HFFc6 (cell line): ENCODE measurements at places on chromosomes 7 and 10.

DNA sequence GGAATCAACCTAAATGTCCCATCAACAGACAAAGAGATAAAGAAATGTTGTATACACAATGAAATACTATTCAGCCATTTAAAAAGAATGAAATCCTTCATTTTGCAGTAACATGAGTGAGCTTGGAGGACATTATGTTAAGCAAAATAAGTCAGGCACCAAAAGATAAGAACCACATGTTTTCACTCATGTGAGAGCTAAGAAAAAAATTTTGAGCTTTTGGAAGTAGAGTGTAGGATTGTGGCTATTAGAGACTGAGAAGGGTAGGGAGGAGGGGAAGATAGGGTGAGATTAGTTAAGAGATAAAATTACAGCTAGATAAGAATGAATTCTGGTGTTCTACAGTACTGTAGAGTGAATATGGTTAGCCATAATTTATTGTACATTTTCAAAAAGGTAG is 8.3 kb upstream of the YAE1 start:
- no peak overlapping the region for H3K27ac ChIP-seq
- H3K4me1 ChIP-seq: peaks cover 12% of the 10 kb centered on the region
- no peak for DNase-seq
- no peaks in the 10 kb centered on the region for H3K36me3 ChIP-seq
- peaks cover 3% of the 10 kb centered on the region; the same call in 1 of the 2 replicates for H3K27me3 ChIP-seq

GRCh38 chr10:5829267-5829666 is 16.0 kb upstream of the GDI2 start:
- no peak for DNase-seq
- no peak overlapping the region for H3K4me3 ChIP-seq
- no peak overlapping the region for H3K27ac ChIP-seq

DNA sequence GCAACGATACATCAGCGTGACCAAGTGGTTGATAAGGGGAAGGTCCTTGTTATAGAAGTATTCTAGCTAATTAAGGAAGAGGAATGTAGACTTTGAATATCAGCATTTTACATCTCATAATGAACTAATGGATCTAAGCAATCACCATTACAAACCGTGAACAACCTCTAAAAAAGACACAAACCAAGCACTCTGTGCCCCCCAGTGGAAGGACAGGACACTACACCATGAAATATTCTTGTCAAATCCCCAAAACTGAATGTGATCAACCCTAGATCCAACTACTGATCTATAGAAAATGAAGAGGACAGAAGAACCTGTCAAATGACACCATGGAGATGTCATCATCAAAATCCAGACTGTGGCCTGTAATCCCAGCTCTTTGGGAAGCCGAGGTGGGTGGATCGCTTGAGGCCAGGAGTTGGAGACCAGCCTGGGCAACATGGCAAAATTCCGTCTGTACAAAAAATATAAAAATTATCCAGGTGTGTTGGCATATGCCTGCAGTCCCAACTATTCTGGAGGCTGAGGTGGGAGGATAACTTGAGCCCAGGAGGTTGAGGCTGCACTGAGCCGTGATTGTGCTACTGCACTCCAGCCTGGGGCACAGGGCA is 111.3 kb upstream of the CARD11 start:
- H3K36me3 ChIP-seq: no peaks in the 10 kb centered on the region
- DNase-seq: peak; percentile 31
- no peak overlapping the region for H3K27ac ChIP-seq

GRCh38 chr10:45553155-45553554 is 119.4 kb downstream of the ZFAND4 start:
- H3K4me3 ChIP-seq: no peak overlapping the region
- H3K4me1 ChIP-seq: peaks cover 10% of the 10 kb centered on the region; the same call in 1 of the 2 replicates
- H3K27ac ChIP-seq: no peak overlapping the region

GRCh38 chr7:80618096-80618495 is 20.3 kb upstream of the CD36 start:
- no peak overlapping the region for H3K27ac ChIP-seq
- peaks cover 56% of the 10 kb centered on the region for H3K4me1 ChIP-seq
- no peak overlapping the region for H3K4me3 ChIP-seq

- H3K27me3 ChIP-seq: peaks cover 7% of the 10 kb centered on the region
- H3K36me3 ChIP-seq: no peaks in the 10 kb centered on the region
- no peak overlapping the region for H3K4me3 ChIP-seq
- peaks cover 5% of the 10 kb centered on the region; the same call in 1 of the 2 replicates for H3K4me1 ChIP-seq
- H3K27ac ChIP-seq: no peak overlapping the region
These were observed 8.6 kb upstream of the UPF2 start for GRCh38 chr10:12051241-12051640.
